ENCODE measurements at places on chromosomes 7 and 10. TPM values are rescaled to one million over a fixed set of nuclear protein-coding genes. Genes with fewer than 3 reads are reported as not detected.

GRCh38 chr10:29923416-29923965 lies 135.9 kb downstream of the JCAD start:
- no peak for DNase-seq

- no peak for DNase-seq
These were observed 63.0 kb downstream of the INSIG1 start for GRCh38 chr7:155360495-155361345.

TMEM72 gene
- total RNA-seq: not detected

SMKR1 gene
- total RNA-seq: not detected

GRCh38 chr10:15265558-15265957 lies 97.1 kb upstream of the NMT2 start:
- no peak for DNase-seq

ALOX5 gene
- not detected for total RNA-seq

SLC16A9 gene
- total RNA-seq: under 0.01 TPM

- no peak for DNase-seq
These were observed 91.6 kb downstream of the CXCL12 start for GRCh38 chr10:44293306-44293778.

- DNase-seq: peak; percentile 92
These were observed 143.8 kb downstream of the TES start for GRCh38 chr7:116354171-116354545.

DNA sequence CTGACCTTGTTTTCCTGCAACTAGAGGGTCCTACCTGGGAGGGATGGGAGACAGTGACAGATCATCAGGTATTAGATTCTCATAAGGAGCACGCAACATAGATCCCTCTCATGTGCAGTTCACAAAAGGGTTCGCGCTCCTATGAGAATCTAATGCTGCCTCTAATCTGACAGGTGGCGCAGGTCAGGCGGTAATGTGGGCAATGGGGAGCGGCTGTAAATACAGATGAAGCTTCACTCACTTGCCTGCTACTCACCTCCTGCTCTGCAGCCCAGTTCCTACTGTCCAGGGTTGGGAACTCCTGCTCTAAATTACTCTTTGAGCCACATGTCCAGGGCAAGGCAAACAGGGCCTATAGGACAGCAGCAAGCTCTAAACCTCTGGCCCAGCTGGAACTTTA lies 46.2 kb downstream of the GFRA1 start:
- DNase-seq: no peak

- no peak for DNase-seq
These were observed 258.0 kb upstream of the HABP2 start for GRCh38 chr10:113294868-113295267.

DNA sequence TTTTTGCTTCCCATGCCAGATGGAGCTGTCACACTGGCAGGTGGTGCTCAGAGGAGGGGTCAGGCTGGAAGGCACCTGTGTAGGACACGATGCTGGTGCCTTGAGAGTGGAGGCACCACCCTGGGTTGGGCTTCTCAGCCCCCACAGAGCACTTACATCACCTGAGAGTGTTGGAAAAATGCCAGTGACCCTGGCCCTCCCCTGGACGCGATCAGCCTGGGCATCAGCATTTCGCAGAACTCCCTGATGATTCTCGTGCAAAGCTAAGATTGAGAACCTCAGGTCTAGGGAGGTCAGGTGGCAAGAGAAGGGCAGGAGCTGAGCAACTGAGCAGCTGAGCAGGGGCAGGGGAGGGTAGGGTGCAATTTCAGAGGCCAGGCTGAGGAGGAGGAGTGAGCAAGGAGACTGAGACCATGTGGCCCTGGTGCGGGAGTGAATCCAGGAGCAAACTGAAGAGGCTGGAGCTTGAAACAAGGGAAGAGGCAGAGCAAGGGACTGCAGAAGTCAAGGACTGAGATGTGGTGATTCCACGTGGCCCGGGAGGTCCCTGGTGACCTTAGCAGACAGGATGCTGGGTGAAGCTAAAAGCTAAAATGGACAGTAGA lies 24.7 kb upstream of the GRID1 start:
- DNase-seq: no peak

DNA sequence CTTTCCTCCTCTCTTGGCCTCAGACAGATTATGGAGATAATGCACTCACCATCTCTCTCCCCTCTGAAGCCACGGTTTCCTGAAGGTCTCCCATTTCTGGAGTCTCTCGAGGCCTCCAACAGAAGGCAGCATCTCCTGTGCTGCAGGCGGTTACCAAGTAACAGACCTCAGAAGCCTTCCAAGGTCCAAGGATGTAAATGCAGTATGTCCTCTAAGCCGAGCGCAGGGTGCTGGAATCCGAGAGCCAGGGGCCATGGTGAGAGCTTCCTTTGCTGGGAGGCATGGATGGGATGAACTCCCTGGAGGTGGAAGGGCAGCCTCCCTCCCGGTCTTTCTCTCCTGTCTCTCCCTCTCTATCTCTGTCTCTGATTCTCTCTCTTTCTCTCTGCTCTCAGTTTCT lies 79.8 kb downstream of the ADARB2 start:
- DNase-seq: no peak

DNA sequence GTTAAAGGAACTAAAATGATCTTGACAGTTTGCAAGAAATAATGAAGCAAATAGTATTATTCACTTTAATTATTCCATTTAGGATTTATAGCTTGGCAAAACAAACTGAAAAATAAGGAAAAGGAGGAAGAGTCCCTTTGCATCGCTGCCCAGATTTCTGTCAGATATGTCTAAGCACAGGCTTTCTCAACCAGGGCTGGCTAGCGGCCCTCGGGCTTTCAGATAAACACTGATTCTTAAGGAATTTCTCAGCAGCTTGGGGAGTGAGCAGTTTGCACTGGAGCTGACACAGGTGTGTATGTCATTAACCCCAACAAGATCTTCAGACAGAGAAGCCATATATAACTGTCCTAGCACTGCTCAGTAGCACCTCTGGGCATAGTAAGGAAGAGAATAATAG lies 47.9 kb upstream of the SEMA3D start:
- no peak for DNase-seq

- peak; percentile 98 for DNase-seq
These were observed 39.0 kb downstream of the TET1 start for GRCh38 chr10:68598978-68599770.

DNA sequence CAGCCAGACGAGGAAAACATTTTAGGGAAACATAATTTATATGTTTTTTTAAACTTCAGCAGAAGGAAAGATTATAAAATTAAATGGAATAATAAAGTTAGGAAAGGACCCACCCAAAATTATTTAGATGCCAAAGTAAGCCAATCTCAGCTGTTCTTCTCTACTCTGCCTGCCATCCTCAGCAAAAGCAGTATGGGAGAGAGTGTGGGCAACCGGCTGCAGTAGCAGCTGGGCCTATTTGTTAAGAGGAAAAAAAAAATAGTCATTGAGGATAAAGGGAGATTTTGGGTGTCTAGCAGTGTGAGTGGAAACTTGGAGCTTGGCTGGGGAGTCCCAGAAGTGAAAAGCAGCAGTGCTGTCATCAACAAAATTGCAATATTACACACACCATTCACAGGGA lies 15.4 kb downstream of the SEMA3E start:
- no peak for DNase-seq

GRCh38 chr7:128164955-128165670 lies 76.0 kb upstream of the LEP start:
- no peak for DNase-seq

DNA sequence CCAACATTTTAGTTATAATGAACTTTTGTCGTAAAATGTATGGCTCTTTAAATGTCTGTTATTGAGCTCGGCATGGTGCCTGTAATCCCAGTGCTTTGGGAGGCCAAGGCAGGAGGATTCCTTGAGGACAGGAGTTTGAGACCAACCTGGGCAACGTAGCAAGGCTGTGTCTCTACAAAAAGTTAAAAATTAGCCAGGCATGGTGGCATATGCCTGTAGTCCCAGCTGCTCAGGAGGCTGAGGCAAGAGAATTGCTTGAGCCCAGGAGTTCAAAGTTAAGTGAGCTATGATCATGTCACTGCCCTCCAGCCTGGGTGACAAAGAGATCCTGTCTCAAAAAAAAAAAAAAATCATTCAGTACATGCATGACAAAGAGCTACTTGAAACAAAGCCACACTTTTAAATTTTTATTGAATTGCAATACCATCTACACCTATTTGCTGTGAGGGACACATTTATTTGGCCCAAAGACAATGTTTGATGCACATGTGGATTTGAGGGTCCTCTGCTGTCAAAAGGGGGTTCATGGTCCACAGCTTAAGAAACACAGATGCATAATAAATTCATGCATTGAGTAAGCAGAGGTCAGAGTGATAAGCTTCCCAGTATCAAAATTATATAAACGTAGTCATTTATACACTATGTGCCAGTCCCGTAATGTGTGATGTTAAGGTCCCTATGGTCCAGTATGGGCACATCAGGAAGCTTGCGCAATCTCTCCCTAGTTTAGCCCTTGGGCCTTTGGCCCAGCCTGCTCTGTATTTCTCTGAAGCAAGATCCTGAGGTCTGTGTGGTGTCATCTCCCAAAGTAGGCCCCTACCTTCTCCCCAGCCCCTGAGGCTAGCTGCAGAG lies 4.4 kb upstream of the MALSU1 start:
- no peak for DNase-seq

DNA sequence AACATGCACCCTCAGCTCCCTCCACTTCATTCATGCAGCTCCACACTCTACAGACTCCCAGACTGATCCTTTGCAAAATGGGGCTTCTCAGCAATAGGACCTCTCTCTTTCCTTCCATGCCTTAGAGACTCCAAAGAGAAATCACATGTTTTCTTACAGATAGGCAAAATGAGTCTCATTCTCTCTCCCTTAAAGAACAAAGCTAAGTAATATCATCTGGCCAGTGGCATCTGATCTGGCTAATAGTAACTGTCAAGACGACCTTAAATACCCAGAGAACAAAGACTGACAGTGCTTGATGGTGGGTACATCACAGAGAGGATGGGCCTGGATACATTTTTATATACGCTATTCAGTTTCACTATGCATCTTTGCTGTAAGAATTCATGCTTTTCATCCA lies 43.1 kb upstream of the CALD1 start:
- no peak for DNase-seq

DNA sequence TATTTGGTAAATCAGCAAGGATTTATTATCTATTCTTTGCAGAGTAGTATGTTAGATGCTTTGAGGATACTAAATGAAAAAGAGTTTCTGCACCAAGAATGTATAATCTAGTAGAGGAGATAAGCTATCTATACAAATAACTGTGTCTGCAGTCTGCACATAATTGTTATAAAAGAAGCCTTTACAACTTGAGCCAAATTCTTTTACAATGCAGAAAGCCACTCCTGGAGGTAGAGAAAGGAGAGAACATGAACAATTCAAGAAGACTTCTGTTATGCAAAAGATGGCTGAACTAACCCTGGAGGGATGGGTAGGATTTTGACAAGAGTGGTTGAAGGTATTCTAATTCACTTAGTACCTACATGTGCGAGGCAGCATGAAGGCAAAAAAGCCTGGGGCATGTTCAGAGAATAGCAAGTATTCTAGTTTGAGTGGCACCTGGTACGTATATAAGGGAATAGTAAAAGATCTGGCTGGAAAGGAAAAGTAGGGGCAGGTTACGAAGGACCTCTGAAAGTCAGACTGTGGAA lies 251.1 kb upstream of the KAT6B start:
- no peak for DNase-seq

RSPH10B gene
- not detected for total RNA-seq

- peak; percentile 87 for DNase-seq
These were observed 104.6 kb upstream of the PPIF start for GRCh38 chr10:79242620-79243152.

KCNIP2 gene
- 0.86 TPM for total RNA-seq

DNA sequence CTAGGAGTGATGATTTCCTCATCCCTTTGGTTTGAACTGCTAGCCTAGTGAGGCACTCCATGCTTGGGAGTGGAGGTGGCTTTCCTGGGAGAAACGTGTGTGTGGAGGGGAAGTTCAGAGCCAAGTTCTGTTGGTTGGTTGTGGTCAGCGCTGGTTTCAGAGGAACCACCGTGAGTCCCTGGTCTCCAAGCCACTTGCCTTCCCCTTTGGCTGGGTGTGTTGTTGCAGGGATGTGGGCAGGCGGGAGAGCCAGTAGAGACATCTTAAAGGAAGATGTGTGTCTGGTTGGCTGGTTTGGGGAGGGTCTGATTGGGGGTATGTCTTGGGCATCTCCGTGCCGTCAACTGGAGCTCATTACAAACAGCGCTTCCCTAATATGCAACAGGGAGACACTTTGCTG lies 130.8 kb upstream of the TCF7L2 start:
- no peak for DNase-seq

GRCh38 chr10:132630666-132631337 lies 93.2 kb downstream of the INPP5A start:
- DNase-seq: peak; percentile 71

All from fibroblast of villous mesenchyme (primary cell).